ENCODE measurements at places on chromosomes 11 and 22.

DNA sequence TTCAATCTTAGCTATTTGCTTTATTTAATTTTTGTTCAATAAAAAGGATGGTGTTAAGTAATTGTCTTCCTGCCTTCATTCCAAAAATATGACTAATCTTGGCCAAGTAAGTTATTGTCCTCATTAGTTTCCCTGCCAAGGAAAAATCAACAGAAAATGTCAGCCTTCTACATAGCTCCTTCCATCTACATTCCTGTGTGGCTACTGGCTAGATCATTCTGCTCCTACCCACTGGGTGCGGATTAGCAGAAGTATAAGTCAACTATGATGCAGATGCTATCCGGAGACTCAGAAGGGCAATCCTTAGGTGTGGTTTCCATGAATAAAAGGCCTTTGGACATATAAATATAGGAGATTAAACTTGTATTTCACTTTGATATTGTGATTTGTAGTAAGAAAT is 154.4 kb downstream of the SBF2 start:
- no peak for DNase-seq

DNA sequence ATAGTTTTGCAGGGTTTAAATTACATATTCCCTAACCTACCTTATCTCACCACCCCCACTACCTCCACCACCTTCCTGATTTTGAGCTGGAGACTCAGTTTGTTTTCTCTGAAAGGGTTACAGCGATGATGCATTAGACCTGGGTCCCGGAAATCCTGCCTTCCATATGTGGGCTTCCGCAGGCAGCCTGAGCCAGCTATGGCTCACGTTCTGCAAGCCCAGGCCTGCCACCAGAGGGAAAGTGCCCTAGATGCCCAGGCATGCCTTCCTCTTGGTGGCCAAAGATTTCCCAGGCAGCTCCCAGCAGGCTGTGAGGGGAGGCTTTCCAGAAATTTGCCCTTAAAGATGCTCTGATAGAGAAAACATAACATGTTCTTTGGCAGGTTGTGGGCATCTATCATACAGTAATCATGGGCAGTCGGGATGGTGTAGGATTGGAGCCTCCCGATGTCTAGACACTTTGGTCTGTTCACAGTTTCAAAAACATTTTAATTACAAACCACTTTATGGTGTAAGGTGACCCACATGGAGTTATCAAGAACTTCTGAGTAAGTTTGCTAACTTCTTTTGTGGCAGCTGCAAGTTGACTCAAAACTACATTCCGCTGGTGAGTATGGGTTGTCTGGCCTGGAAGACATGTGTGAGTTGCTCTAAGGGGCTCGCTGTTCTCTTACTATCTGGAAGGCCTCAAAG is 79.3 kb downstream of the MICAL2 start:
- DNase-seq = no peak

- DNase-seq = no peak
Measured at GRCh38 chr11:33454264-33454663, 197.1 kb downstream of the HIPK3 start.

DNA sequence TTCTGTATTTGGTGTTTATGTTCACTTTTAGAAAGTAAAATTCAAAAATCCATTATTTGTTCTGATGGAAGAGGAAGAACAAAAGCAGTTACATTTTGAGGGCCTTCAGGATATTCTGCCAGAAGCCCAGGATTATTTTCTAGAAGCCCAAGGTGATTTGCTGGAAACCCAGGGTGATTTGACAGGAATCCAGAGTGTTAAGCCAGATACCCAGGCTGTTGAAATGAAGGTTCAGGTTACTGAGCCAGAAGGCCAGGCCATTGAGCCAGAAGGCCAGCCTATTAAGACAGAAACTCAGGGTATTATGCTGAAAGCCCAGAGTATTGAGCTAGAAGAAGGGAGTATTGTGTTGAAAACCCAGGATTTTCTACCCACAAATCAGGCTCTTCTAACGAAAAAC is 33.1 kb downstream of the CCDC15 start:
- DNase-seq = no peak
